ENCODE measurements at places on chromosomes 3 and 15.

GRCh38 chr3:45130476-45130875 is 15.7 kb downstream of the CDCP1 start:
- DNase-seq: no peak

- DNase-seq: no peak
Observed at GRCh38 chr3:66483006-66483405, 17.8 kb downstream of the LRIG1 start.

GRCh38 chr3:176988795-176989194 is 208.5 kb downstream of the TBL1XR1 start:
- no peak for DNase-seq

DNA sequence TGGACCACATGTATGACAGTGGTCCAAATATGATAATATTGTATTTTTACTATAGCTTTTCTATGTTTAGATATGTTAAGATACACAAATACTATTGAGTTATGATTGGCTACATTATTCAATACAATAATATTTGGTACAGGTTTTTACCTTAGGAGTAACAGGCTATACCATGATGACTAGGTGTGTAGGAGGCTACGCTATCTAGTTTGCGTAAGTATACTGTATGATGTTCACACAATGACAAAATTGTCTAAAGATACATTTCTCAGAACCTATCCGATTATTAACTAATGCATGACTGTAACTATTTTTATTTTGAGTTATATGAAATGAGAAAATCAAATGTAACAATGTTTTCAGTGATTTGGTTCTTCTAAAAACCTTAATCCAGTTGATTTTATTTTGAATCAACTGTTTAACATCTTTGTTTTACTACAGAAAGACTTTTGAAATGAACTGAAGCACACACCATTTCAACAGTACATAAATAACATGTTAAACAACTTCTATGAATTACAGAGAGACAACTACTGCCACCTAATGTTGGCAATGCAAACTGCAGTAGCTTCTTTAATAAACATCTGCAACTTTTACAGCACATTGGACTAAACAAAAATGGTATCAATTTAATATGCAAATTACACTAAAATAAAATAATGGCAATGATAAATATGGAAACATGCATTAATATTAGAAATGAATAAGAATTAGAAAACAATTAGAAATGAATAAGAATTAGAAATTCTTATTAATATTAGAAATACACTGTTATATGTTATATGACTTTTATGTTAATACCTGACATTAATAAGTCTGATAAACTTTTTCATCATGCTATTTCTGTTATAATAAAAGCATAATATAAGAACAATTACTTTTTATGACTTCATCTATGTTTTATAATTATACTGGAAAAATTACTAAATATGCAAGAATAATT is 255.7 kb downstream of the MBNL1 start:
- DNase-seq: peak; percentile 30

DNA sequence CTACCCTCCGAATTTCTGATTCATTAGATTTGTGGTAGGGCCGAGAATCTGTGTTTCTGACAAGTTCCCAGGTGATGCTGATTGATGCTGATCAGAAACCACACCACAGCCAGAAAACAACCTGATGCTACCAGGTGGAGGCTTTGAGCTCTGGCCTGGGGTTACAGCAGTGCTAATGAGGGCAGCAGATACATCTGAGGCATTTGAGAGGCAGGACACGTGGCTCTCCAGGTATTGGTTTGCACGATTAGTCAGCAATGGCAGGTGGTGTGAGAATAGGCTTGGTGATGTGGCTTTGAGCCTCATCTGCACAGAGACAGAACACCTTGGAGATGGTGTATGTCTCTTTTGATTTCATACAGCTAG is 78.8 kb upstream of the THBS1 start:
- no peak for DNase-seq

- DNase-seq: no peak
Observed at GRCh38 chr3:139653582-139653981, 24.2 kb downstream of the NMNAT3 start.

- no peak for DNase-seq
Observed at GRCh38 chr3:107498646-107499045, 24.1 kb upstream of the BBX start.

DNA sequence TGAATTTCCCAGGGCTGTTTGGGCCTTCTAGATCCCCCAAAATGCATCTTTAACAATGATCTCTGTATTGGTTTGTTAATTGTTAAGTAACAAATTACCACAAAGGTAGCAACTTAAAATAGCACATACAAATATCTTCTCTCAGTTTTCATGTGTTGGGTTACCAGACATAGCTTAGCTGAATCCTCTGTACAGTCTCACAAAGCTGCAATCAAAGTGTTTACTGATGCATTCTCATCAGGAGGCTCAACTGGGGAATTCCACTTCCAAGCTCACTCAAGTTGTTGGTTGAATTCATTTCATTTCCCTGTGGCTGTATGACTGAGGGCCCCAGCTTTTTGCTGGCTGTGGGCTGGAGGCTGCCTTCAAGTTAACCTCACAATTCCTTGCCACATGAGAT is 297.6 kb downstream of the RPLP1 start:
- DNase-seq: no peak

DNA sequence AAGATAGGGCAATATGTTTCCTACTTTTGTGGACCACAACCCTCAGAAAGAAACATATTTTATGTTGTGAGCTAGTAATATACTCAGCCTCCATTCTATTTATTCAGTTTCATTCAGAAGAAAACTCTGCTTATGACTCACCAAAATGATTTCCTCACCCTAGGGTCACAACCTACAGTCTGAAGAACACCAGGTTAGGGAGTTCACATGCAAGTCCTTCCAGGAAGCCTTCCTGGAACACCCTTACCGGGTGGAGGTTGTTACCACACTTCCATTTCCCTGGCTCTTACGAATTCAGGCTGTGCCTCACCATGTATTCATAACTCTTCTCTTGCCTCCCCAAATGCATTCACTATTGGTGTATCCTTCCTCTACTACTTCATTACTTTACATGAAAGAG is 228.0 kb upstream of the ADAMTS9 start:
- DNase-seq: no peak

- DNase-seq: no peak
Observed at GRCh38 chr3:145522893-145523651, 637.9 kb downstream of the PLOD2 start.

DNA sequence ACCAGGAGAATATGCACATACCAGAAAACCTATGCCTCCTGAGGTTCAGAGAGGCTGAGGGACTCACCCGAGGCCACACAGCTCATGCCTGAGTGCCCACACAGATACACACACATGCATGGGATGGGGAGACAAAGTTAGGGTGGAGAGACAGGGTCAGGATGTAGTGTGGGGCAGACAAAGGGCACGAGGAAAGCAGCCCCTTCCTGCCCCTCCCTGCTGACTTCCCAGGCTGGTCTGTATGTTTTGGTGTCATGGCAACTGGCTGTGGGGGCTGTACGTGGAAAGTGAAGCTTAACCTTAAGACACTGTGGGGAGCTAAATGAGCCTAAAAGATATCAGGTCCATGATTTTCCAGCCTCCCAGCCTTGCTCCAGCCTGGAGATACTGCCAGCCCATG is 57.8 kb downstream of the EPHB3 start:
- no peak for DNase-seq

DNA sequence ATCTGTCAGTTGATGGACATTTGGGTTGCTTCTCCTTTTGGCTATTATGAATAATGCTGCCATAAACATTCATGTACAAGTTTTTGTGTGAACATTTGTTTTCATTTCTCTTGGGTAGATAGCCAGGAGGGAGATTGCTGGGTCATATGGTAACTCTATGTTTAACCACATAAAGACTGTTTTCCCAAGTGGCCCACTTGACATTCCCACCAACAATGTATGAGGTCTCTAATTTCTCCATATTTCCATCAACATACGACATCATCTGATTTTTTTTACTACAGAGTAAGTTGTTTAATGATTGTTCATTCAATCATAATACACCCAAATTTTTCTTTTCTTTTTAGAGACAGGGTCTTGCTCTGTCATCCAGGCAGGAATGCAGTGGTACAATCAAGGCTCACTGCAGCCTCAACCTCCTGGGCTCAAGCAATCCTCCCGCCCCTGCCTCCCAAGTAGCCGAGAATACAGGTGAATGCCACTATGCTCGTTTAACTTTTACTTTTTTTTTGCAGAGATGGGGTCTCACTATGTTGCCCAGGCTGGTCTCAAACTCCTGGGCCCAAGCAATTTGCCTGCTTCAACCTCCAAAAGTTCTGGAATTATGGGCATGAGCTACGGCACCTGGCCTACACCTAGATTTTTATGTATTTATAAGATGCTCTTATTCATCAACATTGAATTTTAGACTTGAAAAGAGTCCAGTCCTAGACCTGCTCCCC is 6.8 kb downstream of the IP6K1 start:
- DNase-seq: no peak

DNA sequence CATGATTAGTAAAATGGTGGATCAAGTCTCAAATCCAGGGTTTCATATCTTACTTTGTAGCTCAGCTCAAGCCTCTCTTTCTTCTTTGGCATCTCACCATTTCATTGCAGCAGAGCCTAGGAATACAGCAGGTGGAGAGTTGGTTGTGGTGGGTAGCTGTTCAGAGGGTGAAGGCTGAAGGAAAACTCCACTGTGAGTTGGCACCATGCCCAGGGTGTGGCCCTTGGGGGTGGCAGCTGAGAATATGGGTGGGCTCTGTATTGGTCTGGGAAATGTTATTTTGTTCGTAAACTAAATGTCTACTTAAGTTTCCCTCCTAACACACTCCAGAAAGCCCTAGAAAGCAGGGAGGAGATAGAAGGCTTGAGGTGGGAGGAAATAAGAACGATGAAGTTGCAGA is 1.7 kb upstream of the MAP1A start:
- no peak for DNase-seq

- DNase-seq: no peak
Observed at GRCh38 chr3:85691196-85691595, 732.4 kb downstream of the CADM2 start.

GRCh38 chr3:114510201-114510600 is 216.4 kb downstream of the TIGIT start:
- DNase-seq: no peak

DNA sequence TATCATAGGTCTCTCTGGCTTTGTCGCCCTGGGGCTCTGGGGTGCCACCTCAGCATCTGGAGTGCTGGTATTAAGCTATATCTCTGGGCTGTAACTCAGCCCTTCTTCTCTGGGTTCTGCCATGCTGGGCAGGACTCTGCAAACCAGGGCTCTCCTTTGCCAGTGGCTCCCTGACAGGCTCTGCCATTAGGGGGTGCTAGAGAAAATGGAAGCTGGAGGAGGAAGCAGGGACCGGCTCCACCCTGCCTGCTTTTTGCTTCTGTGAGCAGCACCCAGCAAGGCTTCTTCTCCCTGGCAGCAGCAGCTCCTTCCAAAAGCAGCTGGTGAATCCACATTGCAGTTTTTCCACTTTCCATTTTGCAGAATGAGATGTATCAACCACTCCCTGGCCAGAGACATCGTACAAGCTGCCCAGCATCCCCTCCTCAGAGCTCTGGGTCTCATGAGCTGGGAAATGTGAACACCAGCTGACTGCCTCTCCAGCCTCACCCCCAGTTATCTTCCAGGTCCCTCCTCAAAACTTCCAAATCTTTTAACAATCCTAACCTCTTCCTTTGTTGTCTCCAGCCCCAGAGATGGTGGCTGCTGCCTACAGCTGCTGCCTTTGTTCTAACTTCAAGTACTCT is 165.0 kb downstream of the ABHD5 start:
- peak; percentile 27 for DNase-seq

GRCh38 chr15:59168536-59168935 is 38.1 kb upstream of the LDHAL6B start:
- no peak for DNase-seq

DNA sequence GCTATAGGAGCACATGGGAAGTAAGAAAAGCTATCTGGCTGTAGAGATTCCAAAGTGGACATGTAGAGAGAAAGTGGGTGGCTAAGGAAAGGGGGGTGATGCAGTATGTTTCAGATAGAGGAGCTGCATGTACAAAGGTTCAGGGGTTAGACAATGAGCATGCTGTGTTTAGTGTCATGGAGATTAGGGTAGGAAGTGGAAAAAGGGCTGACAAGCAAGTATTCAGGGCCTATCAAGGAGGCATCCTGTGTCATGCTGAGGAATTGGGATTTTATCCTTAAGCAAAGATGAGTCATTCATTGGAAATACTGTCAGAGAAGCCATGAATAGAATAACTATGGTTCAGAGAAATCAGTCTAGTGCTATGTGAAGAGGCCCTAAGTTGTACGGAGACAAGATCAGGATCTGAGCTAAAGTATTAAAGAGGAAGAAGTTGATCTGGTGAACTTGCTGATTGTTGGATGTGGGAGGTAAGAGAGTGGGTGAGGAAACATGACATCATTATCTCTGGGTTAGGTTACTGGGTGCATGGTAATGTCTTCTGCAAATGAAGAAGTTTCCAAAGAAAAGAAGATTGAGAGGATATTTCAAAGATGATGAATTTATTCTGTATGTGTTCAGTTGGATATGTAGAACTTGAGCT is 176.7 kb upstream of the GOLIM4 start:
- no peak for DNase-seq

GRCh38 chr15:98452238-98452637 is 196.1 kb upstream of the IGF1R start:
- DNase-seq: no peak

GRCh38 chr3:48592519-48593087 is 2.5 kb downstream of the COL7A1 start:
- DNase-seq: no peak

- no peak for DNase-seq
Observed at GRCh38 chr15:101107101-101107500, 144.7 kb downstream of the CHSY1 start.

- peak; percentile 60 for DNase-seq
Observed at GRCh38 chr3:189041482-189042090, 130.2 kb upstream of the TPRG1 start.

DNA sequence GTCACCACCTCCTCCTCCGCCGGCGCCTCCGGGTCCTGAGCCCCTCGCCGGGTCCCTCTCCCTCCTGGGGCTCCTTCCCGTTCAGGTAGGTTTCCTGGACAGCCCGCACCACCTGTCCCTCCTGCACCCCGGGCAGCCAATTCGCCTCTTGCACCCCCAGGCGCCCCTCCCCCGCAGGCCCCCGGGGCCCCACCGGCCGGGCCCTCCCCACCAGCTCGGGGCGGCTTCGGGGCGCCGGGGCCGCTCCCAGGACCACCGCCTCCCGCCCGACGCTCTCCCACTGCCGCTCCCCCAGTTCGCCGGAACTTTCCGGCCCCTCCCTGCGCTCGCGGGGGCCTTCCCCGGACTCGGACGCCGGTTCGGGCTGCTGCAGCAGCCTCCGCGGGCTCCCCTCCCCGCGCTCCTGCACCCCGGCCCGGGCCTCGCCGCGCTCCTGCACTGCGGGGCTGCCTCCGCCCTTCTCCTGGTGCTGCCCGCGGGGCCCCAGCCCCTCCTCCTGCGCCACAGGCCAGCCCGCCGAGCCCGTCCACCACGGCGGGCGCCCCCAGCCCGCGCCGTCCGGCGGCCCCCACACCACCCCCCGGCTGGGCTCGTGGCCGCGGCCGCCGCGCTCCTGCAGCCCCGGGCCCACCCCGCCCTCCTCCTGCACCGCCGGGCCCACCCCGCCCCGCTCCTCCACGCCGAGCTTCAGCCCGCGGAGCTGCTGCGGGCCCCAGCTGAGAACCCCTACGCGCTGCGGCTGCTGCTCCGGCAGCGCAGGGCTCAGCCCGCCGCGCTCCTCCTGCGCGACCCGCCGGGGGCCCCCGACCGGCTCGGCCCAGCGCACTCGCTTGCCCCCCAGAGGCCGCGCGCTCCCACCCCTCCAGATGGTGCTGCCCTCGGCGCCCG is 587 bp upstream of the TNK2 start:
- no peak for DNase-seq

- DNase-seq: no peak
Observed at GRCh38 chr3:66889750-66890494, 108.2 kb upstream of the KBTBD8 start.

GRCh38 chr3:51955893-51956770 is 951 bp downstream of the GPR62 start:
- DNase-seq: peak; percentile 34

All from T-helper 1 cell (primary cell).